ENCODE measurements at places on chromosomes 6 and 20.

GRCh38 chr6:27359231-27359630 lies 29.3 kb upstream of the ZNF391 start:
- no peak for DNase-seq

DNA sequence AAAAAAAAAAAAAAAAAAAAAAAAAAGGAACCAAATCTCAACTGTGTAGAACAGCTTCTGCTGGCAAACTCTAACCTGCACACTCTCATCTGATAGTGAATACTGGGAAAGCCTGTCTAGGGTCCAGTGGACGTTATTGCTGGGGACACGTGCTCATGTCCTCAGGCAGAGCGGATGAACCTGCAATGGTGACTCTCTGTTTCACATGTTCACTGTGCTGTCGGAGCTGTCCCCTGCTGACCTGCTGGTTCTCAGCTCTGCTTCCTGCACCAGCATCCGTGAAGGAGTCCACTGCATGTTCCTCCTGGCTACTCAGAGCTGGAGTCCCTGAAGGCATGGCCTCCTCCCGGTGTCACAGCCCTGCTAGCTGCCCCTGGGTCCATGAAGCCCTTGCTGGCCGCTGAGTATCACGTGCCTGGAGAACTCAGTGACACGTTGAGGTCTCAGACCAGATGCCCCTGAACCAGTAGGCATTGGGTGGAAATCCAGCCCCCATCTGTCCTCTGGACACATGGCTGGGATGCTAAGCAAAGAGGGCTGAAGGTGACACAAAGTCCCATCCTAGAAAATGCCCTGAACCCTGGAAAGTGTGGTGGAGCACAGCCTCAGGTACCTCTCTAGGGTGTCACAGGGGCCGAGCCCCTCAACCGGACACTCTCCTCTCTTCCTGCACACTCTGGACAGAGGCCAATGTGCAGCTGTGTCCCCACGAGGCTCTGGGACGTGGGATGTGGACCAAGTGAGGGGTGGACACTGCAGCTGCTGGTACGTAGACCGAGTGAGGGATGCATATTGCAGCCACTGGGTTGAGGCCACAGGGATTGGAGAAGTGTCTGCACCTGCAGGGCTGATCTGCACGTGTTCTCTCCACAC lies 54.9 kb upstream of the FRMD1 start:
- DNase-seq = no peak

DNA sequence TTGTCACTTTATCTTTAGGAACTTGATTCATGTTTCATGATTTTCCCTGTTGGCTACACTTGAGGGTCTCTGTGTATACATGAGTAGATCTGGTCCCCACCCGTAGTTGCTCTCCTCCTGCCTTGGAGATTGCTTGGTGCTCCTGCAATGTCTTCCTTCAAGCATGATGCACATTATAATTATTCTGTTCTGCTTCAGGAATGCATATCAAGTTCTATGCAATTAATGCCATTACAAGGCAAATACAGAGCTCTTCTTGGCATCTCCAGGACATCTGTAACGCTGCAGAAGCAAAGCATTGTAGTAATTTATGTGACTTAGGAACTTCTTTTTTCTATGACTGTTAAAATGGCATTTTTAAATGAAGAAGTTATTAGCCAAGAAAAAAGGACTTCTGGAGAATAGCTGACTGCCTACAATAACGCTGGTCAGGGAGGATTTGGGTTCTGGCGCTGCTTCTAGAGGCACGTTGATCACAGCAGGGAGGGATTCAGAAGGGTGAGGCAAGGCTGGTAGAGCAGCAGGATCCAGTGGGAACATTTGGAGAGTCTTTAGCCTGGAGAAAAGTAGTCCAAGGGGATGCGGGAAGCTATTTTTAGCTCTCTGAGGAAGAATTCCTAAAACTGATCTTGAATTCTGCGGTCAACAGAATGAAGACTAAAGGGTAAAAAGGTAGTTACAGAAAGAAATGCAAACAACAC lies 203.6 kb downstream of the PLCB1 start:
- DNase-seq = no peak

DNA sequence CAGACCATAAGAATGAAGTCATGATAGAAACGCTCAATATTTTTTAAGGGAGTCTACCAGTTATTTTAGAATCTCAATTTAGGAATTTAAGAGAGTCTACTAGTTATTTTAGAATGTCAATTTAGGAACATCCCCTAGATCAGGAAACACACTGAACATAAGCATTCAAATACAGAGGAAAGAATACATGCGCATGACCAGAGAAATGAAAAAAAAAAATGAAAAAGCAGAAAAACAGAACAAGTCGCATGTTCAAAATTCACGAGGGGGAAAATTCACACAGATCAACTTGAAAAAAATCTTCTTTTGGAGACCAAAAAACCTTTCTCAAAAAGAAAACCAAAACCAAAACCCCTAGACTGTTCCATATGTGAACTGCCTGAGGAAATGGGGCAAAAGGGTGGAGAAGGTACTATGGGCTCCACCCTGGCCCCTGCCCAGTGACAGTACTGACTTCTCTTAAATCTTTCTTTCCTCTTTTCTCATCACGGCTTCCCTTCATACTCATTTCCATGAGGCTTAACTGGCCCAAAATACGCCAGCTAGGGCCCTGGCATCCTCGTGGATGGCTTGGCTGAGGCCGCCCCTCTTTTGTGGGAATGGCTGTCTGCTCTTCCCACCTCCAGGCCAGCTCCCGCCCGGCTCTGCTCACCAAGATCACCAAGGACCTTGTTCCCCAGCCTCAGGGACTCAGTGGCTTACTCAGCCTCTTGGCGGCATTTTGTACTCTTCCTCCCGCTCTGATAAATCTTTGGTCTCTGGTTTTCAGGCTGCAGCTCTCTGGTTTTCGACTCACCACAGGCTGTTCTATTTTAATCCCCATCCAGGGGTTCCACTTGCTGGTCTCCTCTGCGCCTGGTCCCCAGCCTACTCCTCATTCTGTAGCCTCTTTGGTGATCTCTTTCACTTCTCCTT lies 11.2 kb downstream of the ZBTB2 start:
- DNase-seq = no peak

DNA sequence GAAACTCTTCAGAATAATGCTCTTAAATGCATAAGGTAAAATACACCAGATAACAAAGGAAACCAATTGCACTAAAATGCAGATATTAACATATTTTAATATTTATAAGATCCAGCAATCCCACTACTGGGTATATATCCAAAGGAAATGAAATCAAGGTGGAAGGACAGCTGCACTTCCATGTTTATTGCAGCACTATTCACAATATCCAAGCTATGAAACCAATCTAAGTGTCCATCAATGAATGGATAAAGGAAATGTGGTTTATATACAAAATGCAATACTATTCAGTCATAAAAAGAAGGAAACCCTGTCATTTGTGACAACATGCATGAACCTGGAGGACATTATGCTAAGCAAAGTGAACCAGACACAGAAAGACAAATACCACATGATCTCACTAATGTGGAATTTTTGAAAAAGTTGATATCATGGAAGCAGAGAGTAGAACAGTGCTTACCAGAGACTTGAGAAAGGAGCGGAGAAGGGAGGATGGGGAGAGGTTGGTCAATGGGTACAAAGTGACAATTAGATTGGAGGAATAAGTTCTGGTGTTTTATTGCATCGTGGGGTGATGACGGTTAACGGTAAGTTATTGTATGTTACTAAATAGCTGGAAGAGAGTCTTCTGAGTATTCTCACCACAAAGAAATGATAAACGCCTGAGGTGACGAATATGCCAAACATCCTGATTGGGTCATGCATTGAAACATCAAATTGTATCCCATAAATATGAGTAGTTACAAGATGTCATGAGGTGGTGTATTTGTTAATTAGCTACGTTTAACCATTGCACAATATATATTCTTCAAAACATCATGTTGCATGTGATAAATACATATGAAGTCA lies 37.9 kb upstream of the RNF24 start:
- no peak for DNase-seq

- no peak for DNase-seq
Observed at GRCh38 chr6:33028220-33028849, 18.9 kb upstream of the HLA-DOA start.

- DNase-seq = no peak
Observed at GRCh38 chr6:67541586-67541985, 1093.5 kb upstream of the ADGRB3 start.

DNA sequence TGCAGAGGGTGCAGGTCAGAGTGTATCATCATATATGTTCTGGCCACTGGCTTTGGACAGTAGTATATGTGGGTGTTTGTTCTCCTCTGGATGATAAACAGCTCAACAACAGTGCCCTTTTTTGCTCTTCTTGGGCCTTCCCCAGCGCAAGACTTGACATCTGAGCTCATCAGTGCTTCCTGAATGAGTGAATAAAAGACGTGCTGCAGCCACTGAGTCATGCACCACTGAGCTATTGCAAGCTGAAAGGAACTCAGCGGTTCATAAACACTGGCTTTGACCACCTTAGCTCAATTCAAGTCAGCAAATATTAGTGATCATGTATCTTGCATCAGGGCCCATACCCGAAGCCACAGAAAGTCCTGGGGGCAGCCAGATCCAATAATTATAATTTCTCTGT lies 105.3 kb upstream of the KCNG1 start:
- no peak for DNase-seq

GRCh38 chr6:69305456-69305855 lies 491.4 kb downstream of the LMBRD1 start:
- no peak for DNase-seq

DNA sequence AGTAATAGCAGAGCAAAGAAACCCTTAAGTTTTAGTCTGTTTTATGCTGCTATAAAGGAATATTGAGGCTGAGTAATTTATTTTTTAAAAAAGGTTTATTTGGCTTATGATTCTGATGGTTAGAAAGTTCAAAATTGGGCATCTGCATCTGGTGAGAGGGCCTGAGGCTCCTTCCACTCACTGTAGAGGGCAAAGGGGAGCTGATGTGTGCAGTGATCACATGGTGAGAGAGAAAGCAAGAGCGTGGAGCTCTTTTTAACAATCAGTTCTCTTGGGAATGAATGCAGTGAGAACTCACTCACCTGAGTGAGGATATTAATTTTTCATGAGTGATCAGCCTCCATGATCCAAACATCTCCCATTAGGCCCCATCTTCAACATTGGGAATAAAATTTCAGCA lies 36.4 kb upstream of the SAMD3 start:
- no peak for DNase-seq

- no peak for DNase-seq
Observed at GRCh38 chr6:52663120-52663935, 7.6 kb upstream of the TMEM14A start.

- DNase-seq = no peak
Observed at GRCh38 chr6:123770247-123770949, 33.3 kb upstream of the NKAIN2 start.

- DNase-seq = no peak
Observed at GRCh38 chr20:59305908-59306655, 5.7 kb downstream of the EDN3 start.

- no peak for DNase-seq
Observed at GRCh38 chr6:144478483-144478882, 193.3 kb downstream of the UTRN start.

DNA sequence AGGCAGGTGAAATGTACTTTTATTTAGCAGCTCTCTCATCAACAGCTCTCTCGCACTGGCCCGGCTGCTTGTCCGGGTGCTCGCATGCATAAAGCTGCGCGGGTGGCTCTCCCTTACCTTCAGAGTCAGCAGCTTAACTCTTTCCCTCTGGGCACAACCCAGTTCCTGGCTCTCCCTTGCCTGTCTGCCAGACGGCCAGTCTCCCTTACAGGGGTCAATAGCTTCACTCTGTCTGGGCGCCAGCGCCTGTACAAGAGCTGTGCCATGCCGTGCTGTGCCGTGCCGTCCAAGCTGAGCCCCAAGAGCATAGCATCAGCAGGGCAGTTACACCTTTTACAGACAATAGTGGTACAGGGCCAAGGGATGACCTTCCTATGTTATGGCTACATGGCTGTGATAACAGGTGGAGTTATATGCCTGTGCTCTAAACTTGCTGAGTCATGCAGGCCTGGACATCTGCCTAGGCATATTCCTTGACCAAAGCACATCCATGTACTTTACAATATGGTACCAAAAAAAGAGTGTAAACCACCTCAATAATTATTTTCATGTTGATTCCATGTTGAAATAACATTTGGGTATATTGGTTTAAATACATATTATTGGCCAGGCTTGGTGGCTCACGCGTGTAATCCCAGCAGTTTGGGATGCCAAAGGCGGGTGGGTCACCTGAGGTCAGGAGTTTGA lies 47.9 kb downstream of the BLTP3A start:
- DNase-seq = no peak

DNA sequence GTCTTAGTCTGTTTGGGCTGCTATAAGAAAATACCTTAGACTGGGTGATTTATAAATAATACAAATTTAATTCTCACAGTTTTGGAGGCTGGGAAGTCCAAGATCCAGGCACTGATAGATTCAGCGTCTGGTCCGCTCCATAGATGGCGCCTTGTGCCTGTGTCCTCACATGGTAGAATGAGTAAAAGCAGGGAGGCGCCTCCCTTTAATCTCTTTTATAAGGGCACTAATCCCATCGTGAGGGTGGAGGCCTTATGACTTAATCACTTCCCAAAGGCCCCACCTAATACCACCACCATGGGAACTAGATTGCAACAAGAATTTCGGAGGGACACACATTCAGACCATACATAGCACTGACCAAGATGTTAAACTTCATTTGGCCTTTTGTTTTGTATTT lies 91.2 kb upstream of the TMEM181 start:
- no peak for DNase-seq

DNA sequence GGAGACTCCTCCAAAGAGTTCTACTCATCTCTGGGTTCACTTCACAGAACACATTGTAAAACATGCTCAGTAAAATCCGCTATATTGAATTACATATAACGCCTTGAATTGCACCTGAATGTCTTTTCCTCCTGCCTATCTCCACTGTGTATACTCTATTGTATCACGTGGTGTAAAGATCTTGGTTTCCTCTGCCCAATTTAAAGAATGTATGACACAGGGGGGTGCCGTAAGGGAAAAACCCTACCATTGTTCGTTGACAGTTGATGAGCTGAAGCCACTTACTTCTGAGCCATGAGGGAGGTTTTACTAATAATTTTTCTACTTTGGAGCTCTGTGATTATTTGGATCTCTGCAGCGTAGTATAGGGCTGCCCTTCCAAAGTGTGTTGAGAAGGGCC lies 6.0 kb downstream of the ASF1A start:
- no peak for DNase-seq

- no peak for DNase-seq
Observed at GRCh38 chr6:143332153-143332845, 118.2 kb downstream of the ADAT2 start.

DNA sequence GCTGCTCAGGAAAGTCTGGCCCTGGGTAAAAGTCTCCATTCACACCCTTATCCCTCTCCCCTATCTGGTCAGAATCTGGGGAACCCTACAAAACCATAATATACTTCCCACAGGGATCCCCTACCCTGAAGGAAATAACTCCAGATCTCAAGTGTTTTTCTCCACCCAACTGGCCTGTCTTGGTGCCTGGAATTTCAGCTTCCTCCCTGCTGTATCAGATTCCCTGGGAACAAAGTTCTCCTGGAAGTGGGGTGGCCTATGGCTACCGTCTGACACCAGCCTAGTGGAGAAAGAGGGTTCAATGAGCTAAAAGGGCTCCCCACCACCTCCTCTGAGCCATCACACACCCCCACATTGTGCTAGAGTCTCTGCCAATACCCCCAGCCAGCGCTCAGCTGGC lies 15.0 kb downstream of the HSPA12B start:
- DNase-seq = no peak

Data from SW 1271 (cell line).